Type B pancreatic cell (in vitro differentiated cells): ENCODE measurements at places on chromosomes 1 and 21. TPM values are rescaled to one million over a fixed set of nuclear protein-coding genes. Genes with fewer than 3 reads are reported as not detected.
A peak's percentile ranks its signal among the peaks of the same experiment; 100 is the strongest.

DNA sequence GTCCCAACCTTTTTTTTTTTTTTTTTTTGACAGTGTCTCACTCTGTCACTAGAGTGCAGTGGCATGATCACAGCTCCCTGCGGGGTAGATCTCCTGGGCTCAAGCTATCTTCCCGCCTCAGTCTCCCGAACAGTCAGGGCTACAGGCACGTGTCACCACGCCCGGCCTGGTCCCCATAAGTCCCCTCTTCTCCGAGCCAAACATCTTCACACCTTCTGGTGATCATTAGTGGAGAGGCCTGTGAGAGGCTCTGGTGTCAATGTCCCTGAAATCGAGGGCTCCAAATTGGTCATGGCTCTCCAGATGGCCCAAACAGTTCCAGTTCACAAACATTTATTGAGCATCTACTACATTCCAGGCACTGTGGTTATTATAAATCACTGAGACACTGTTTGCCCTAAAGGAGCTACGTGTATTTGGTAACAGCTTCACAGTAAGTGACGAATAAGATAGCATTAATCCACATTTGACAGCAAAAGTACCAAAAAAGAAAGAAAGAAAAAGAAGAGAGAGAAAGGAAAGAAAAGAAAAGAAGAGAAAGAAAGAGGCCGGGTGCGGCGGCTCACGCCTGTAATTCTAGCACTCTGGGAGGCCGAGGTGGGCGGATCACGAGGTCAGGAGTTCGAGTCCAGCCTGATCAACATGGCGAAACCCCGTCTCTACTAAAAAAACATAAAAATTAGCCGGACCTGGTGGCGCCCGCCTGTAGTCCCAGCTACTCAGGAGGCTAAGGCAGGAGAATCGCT is 867 bp upstream of the TIMM17A start:
- DNase-seq, result no peak
- peak overlapping the region; percentile 93 for H3K27ac ChIP-seq
- peak overlapping the region; percentile 93 for H3K4me3 ChIP-seq
- H3K4me1 ChIP-seq, result peaks cover 5% of the 10 kb centered on the region
- no peaks in the 10 kb centered on the region for H3K27me3 ChIP-seq

GRCh38 chr1:6271006-6271405 is 10.1 kb upstream of the GPR153 start:
- no peak overlapping the region for H3K27ac ChIP-seq
- DNase-seq, result no peak
- H3K4me3 ChIP-seq, result no peak overlapping the region
- H3K36me3 ChIP-seq, result no peaks in the 10 kb centered on the region
- H3K27me3 ChIP-seq, result no peaks in the 10 kb centered on the region

GRCh38 chr1:94949681-94950661 is 23.1 kb upstream of the CNN3 start:
- H3K4me3 ChIP-seq, result no peak overlapping the region
- no peak for DNase-seq
- H3K4me1 ChIP-seq, result peaks cover 52% of the 10 kb centered on the region
- no peaks in the 10 kb centered on the region for H3K27me3 ChIP-seq

S100A3 gene
- 1.4 and 2.8 TPM in 2 replicates for total RNA-seq

GRCh38 chr1:243364330-243364729 is 108.5 kb downstream of the SDCCAG8 start:
- no peak overlapping the region for H3K4me3 ChIP-seq
- no peaks in the 10 kb centered on the region for H3K4me1 ChIP-seq
- peaks cover 7% of the 10 kb centered on the region for H3K36me3 ChIP-seq
- no peak overlapping the region for H3K27ac ChIP-seq
- no peaks in the 10 kb centered on the region for H3K27me3 ChIP-seq

- DNase-seq, result no peak
- no peak overlapping the region for H3K4me3 ChIP-seq
- peaks cover 4% of the 10 kb centered on the region for H3K27me3 ChIP-seq
Observed at GRCh38 chr21:37606549-37606948, 240.0 kb downstream of the DYRK1A start.

DNA sequence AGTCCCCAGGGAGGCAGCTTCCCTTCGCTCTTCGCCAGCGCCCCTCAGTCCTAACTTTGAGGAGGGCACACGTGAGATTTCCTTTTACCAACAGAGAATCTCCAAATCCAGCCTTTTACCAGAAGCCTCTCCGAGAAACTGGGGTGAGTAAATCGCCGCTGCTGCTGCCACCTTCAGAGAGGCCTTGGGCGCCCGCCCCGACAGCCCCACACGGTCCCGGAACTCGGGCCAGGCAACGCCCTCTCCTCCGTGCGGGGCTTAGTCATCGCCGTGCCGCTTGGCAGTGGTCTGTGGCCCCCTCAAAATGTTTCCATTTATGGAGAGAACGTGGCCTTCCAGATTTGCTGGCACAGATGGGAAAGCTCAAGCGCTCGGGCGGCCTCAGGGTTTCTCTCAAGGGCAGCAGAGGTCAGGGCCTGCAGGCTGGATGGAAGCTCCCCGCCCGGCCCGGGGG is 41.4 kb upstream of the COL6A2 start:
- H3K4me1 ChIP-seq, result peaks cover 14% of the 10 kb centered on the region
- no peak overlapping the region for H3K4me3 ChIP-seq

BSND gene
- total RNA-seq, result 0.05 TPM in 1 of 2 replicates, not detected in the other

DNA sequence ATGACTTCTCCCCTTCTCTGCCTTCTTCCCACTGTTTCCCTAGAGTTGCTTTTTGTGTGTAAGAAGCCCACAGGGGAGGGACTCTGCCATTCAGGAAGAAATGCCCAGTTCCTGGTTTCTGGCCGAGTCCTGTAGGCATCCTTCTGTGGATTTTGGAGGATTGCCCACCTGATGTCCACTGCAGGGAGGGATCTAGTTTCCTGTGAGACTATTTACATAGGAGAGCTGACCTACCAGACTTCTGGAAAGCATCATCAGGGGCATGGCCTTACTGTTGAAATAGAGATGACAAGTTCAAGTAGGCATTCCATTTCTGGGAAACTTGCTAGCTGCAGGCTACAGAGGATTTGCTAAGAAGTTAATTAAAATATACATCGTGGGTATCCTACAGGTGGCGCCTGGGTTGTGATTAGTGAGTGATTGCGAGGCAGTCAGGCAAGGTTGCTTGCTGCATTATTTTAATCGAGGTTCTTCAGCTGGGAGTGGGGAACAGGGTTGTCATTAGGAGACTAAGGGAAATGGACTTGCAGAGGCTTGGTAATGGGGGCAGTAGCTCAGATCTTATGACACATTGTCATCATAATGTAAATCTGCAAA is 148.7 kb downstream of the HHAT start:
- H3K36me3 ChIP-seq, result no peaks in the 10 kb centered on the region
- H3K27ac ChIP-seq, result no peak overlapping the region
- DNase-seq, result no peak
- no peak overlapping the region for H3K4me3 ChIP-seq
- no peaks in the 10 kb centered on the region for H3K4me1 ChIP-seq

- no peak for DNase-seq
Observed at GRCh38 chr1:246933893-246934292, 2.1 kb upstream of the AHCTF1 start.

EPHA10 gene
- 0.97 and 1.0 TPM in 2 replicates for total RNA-seq

ISG20L2 gene
- 35.3 and 42.0 TPM in 2 replicates for total RNA-seq

UTS2 gene
- total RNA-seq, result not detected in 2 replicates

TSPAN2 gene
- total RNA-seq, result 29.6 and 32.4 TPM in 2 replicates

- no peak overlapping the region for H3K27ac ChIP-seq
- H3K36me3 ChIP-seq, result peaks cover 4% of the 10 kb centered on the region
- peaks cover 6% of the 10 kb centered on the region for H3K4me1 ChIP-seq
- H3K27me3 ChIP-seq, result no peaks in the 10 kb centered on the region
- no peak overlapping the region for H3K4me3 ChIP-seq
- DNase-seq, result no peak
Observed at GRCh38 chr1:87702455-87702854, 373.8 kb downstream of the LMO4 start.

- H3K27me3 ChIP-seq, result no peaks in the 10 kb centered on the region
- no peak overlapping the region for H3K27ac ChIP-seq
- no peak overlapping the region for H3K4me3 ChIP-seq
- H3K4me1 ChIP-seq, result peaks cover 6% of the 10 kb centered on the region
- DNase-seq, result no peak
- H3K36me3 ChIP-seq, result peaks cover 8% of the 10 kb centered on the region
Observed at GRCh38 chr1:15717418-15718125, 18.5 kb upstream of the SLC25A34 start.

DNA sequence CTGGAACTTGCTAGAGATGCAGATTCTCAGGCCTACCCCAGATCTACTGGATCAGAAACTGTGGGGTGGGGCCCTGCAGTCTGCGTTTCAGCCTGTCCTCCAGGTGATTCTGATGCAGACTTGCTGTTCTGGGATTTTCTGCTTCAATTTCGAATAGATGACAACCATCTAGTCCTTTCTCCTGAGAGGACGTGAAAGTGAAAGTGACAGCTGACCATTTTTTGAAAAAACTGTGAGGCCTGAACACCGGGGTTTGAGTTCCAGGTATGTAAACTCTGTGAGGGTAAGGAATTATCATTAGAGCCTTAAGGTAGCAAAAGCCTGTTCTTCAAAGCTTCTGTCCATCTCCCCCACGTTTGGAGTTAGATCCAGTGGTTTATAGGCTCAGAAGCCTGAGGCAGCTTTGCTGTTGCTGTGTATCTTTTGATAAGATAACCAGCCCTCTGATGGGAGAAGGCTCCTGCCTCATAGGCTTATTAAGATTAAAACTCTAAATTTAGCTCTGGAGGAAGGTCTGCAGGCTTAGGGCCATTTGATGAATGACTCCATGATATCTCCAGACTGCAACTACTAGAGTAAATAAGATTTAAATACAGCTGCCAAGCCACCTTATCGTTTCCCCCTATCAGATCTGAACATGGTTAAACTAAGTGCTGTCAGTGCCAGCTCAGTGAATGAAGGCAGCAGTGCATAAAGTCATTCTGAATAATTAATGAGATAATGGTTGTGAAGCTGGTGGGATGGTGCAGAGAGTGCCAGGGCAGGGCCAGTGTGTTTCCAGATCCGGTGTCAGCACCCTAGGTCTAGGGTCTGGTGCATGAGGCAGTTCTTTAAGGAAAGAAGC is 335.2 kb downstream of the HHAT start:
- peaks cover 4% of the 10 kb centered on the region for H3K27me3 ChIP-seq
- DNase-seq, result no peak
- no peak overlapping the region for H3K4me3 ChIP-seq
- H3K4me1 ChIP-seq, result peaks cover 5% of the 10 kb centered on the region
- no peaks in the 10 kb centered on the region for H3K36me3 ChIP-seq
- H3K27ac ChIP-seq, result no peak overlapping the region

FRRS1 gene
- 6.4 and 10.8 TPM in 2 replicates for total RNA-seq

- no peak for DNase-seq
- H3K36me3 ChIP-seq, result peaks cover 3% of the 10 kb centered on the region
- no peaks in the 10 kb centered on the region for H3K27me3 ChIP-seq
- no peak overlapping the region for H3K4me3 ChIP-seq
- H3K27ac ChIP-seq, result no peak overlapping the region
Observed at GRCh38 chr21:42687796-42688195, 34.4 kb downstream of the PDE9A start.

DNA sequence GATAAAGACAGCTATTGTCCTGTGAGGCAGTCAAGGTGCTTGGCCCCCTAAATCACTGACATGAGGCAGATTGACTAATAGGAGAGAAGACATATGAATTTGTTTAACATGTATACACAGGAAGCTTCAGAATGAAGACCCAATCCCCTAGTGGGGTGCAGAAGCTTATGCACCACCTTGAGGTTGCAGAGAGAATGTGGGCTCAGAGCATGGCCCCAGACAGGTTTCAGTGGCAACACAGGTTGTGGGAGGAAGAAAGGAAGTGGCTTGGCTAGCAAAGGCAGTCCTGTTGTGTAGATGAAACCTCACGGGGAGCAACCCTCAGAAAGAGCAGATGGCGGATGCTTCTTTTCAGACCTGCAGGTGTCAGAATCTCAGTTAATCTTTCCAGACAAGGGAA is 37.0 kb upstream of the PARP1 start:
- DNase-seq, result no peak
- no peaks in the 10 kb centered on the region for H3K36me3 ChIP-seq
- H3K27me3 ChIP-seq, result peaks cover 8% of the 10 kb centered on the region
- H3K4me1 ChIP-seq, result no peaks in the 10 kb centered on the region
- no peak overlapping the region for H3K4me3 ChIP-seq

DNA sequence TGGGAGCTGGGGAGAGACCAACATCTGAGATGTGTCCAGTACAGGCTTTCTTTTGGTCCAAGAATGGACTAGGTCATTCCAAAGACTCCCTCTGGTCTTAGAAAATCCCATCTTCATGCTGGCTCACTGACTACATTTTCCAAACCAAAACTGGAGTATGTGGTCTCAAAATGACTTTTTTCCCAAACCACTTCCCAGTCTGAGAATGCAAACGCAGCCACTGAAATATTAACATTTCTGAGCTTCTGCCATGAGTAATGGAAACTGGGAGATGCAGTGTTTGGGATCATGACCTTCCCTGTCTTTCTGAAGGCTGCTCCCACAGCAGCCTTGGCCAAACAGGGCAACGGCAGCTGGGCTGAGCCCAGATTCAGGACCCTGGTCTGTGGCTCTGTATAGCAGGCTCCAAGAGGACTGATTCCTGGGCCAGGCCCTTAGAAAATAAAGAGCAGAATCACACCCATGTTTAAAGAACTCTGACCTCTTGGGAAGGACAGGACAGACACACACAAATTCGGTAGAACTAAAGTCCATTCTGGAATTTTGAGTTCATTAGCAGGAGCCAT is 62.1 kb upstream of the CNTN2 start:
- H3K27me3 ChIP-seq, result peaks cover 12% of the 10 kb centered on the region
- H3K36me3 ChIP-seq, result no peaks in the 10 kb centered on the region
- DNase-seq, result no peak

DNA sequence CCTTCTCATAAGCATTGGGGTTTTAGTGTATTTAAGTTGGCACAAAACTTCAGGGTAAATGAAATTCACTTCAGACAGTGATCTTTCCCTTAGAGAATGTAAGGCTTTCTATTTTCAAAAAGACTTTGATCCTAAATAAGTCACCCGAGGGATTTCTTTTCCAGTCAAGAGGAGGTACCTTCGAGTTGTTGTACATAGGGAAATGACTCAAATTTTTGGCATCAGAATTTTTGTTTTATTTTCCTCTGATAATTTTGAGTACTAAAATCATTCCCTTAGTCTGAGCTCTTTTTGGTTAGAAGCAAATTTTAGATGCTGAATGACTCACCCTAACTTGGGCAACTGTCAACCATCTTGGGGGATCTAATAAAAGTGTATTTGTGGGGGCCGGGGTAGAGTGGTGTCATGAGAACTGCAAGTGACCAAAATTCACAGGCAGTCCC is 193.9 kb downstream of the DHRS3 start:
- no peak overlapping the region for H3K4me3 ChIP-seq
- peaks cover 23% of the 10 kb centered on the region for H3K36me3 ChIP-seq

GRCh38 chr1:92902406-92902744 is 58.9 kb downstream of the DIPK1A start:
- no peak overlapping the region for H3K4me3 ChIP-seq
- no peaks in the 10 kb centered on the region for H3K27me3 ChIP-seq
- H3K4me1 ChIP-seq, result no peaks in the 10 kb centered on the region
- H3K27ac ChIP-seq, result no peak overlapping the region
- H3K36me3 ChIP-seq, result no peaks in the 10 kb centered on the region

- no peak overlapping the region for H3K27ac ChIP-seq
- no peaks in the 10 kb centered on the region for H3K4me1 ChIP-seq
- H3K27me3 ChIP-seq, result peaks cover 17% of the 10 kb centered on the region
- no peak overlapping the region for H3K4me3 ChIP-seq
- no peaks in the 10 kb centered on the region for H3K36me3 ChIP-seq
- DNase-seq, result no peak
Observed at GRCh38 chr1:71645015-71645414, 564.2 kb upstream of the ZRANB2 start.
